ENCODE measurements at places on chromosomes 12 and 14.

DNA sequence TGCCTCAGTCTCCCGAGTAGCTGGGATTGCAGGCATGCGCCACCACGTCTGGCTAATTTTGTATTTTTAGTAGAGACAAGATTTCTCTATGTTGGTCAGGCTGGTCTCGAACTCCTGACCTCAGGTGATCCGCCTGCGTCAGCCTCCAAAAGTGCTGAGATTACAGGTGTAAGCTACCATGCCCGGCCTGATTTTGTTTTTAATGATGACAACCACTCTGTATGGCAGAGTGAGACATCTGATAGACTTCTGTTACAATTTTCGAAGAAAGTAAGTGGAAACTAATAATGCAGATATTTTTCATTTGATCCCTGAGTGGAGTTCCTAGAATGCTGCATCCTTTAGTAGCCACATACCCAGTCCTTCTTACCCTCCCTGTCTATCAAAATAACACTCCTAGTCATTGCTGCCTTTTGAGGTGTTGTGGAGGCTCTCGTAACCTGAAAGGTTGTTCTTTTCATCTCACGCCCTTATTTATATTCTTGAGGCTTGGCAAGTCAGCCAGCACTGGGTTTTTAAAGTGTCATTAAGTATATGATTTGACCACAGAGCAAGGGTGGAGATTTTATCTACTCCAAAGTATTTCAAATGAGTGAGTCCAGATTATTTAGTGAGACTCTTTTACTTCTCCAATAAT lies 5.9 kb upstream of the EID3 start:
- peaks cover 36% of the 10 kb centered on the region for H3K36me3 ChIP-seq
- no peak for DNase-seq
- H3K27me3 ChIP-seq: no peaks in the 10 kb centered on the region
- H3K27ac ChIP-seq: no peak overlapping the region
- H3K4me1 ChIP-seq: peaks cover 28% of the 10 kb centered on the region

DNA sequence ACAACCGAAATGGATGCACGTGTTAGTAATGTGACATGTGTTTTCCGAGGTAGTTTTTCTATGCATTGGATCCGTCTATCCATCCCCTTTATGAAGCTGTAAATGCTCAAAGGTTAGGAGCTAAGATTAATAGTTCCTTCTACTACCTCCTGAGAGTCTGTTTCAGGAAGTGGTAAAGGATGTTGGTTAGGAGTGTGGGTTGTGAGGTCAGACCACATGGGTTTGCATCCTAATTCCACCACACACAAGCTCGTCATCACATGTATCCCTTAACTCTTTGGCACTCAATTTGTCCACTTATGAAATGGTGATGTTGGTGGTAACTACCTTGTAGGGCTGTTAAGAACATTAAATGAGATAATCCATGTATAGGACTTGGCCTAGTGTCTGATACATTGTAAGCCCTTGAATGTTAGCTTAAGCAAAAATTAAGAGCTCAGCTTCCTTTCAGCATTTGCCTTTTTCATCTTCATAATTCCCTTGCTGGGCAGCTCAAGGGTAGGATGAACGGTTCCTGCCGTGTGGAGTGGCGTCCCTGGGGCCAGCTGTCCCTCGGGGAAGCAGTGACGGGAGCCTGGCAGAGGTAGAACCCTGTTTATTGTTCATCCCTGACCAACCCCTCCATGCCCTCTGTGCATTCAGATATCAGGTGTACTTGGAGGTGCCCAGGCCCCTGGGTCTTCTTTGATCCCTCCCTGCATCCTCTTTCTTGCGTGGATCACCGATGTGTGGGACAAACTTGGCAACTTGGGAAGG lies 52.3 kb downstream of the TSPAN9 start:
- no peak overlapping the region for H3K4me3 ChIP-seq
- H3K36me3 ChIP-seq: no peaks in the 10 kb centered on the region
- H3K27me3 ChIP-seq: peaks cover 47% of the 10 kb centered on the region
- DNase-seq: peak; percentile 43
- H3K4me1 ChIP-seq: peaks cover 20% of the 10 kb centered on the region
- no peak overlapping the region for H3K27ac ChIP-seq

GRCh38 chr14:49977126-49977841 lies 84.4 kb downstream of the ARF6 start:
- peak; percentile 66 for DNase-seq
- no peaks in the 10 kb centered on the region for H3K27me3 ChIP-seq
- H3K27ac ChIP-seq: peak overlapping the region; percentile 83
- peaks cover 85% of the 10 kb centered on the region for H3K4me1 ChIP-seq

DNA sequence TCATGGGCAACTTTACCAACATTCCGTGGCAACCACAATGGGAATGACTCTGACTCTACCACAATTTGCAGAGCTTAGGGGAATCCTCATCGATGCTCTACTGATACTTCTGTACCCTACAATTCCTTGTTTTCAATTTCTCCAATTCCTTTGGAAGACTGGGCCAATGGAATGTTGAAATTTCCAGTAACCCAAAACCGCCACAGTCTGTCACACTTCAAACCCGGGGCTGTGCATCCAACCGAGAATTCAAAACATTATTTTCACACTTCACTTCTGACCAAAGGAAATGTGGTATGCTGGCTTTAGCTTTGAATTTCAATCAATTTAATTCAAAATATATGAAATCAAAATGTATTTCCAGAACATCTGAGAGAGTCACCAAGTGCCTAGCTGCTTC lies 951.4 kb downstream of the VRK1 start:
- H3K27ac ChIP-seq: no peak overlapping the region
- no peaks in the 10 kb centered on the region for H3K4me1 ChIP-seq
- no peaks in the 10 kb centered on the region for H3K36me3 ChIP-seq
- no peak for DNase-seq
- H3K4me3 ChIP-seq: no peak overlapping the region
- no peaks in the 10 kb centered on the region for H3K27me3 ChIP-seq

GRCh38 chr14:75934998-75935628 lies 46.7 kb downstream of the TGFB3 start:
- H3K4me3 ChIP-seq: no peak overlapping the region
- no peak for DNase-seq
- H3K27me3 ChIP-seq: no peaks in the 10 kb centered on the region
- peaks cover 4% of the 10 kb centered on the region for H3K4me1 ChIP-seq

- no peak overlapping the region for H3K27ac ChIP-seq
- H3K4me3 ChIP-seq: no peak overlapping the region
- DNase-seq: no peak
- H3K36me3 ChIP-seq: peaks cover 11% of the 10 kb centered on the region
Observed at GRCh38 chr12:106427917-106428316, 70.4 kb downstream of the POLR3B start.

Data from activated naive CD4-positive, alpha-beta T cell treated with anti-CD3 and anti-CD28 coated beads for 36 hours (primary cell).